NB4 (cell line): ENCODE measurements at places on chromosomes 16 and 17.
A peak's percentile ranks its signal among the peaks of the same experiment; 100 is the strongest.

GRCh38 chr16:3841729-3842508, 38.6 kb downstream of the CREBBP start:
- no peak for DNase-seq

DNA sequence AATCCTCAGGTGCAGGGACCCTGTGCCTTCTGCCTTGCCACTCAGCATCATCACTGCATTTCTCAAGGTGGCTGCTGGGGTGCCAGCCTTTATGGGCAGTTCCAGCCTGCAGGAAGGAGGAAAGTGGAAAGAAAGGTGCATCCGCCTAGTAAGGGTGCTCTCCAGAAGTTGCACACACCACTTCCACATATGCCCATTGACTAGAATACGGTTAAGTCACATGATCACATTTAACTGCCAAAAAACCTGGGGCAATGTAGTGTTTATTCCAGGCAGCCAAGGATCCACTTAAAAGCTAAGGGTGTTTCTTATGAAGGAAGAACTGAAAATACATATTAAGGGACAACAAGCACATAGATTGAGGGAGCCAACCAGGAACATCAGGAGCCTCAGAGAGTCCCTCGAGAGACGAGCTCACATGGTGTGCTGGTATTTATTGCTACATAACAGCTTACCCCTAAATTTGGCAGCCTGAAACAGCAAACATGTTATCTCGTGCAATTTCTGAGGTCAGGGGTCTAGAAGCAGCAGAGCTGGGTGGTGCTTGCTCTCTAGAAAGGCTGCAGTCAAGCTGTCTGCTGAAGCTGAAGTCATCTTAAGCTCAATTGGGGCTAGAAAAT, 52.0 kb upstream of the MMP2 start:
- DNase-seq = peak; percentile 64

DNA sequence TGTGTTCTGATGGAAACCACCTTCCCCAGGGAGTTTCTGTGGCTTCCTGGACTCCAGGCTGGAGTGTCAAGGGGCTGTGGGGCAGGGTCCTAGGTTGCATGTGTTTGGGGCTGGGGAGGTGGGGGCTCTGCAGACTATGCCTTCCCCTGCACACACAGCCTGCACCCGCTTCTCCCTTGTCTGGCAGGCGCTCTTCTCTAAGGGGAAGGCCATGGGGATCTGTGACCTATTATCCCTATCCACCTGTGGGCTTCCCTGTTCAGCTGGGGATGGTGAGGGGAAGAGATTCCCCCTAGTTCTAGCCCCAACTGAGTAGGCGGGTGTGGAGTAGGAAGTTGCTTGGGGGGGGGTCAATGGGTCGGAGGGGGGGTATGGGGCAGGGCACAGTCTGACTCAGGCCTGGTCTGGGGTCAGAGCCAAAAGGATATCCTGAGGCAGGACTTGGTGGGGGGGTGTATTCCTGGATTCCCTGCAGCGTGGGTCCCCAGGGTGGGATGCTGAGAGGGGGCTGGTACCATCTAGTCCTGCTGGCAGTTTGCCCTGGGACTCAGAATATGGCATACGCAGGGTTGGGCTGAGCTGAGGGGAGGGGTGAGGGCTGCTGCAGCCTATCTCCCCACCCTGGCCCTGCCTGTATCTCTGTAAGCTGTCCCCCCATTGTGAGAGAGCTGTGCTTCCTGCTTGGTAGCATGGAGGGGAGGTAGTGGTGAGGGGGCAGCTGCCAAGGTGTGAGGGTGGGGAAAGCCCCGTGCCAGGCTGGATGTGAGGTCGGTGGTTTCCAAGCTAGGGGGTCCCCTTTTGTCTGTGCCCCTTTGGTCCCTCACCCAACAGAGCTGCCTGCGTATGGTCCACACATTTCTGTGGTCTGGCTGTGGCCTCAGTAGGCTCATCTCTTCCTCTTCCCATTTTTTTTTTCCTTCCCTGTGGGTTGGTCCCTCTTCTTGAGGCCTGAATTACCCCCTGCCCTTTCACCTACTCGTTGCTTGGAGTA, 14.7 kb downstream of the RARA start:
- peak; percentile 50 for DNase-seq

- DNase-seq = no peak
Measured at GRCh38 chr17:2478458-2478857, 33.2 kb downstream of the METTL16 start.

GRCh38 chr17:3020381-3020780, 43.0 kb downstream of the OR1D5 start:
- DNase-seq = no peak

- peak; percentile 58 for DNase-seq
Measured at GRCh38 chr17:38587947-38588787, 17.6 kb downstream of the SRCIN1 start.

GRCh38 chr17:9115214-9116191, 94.2 kb downstream of the NTN1 start:
- DNase-seq = peak; percentile 93

DNA sequence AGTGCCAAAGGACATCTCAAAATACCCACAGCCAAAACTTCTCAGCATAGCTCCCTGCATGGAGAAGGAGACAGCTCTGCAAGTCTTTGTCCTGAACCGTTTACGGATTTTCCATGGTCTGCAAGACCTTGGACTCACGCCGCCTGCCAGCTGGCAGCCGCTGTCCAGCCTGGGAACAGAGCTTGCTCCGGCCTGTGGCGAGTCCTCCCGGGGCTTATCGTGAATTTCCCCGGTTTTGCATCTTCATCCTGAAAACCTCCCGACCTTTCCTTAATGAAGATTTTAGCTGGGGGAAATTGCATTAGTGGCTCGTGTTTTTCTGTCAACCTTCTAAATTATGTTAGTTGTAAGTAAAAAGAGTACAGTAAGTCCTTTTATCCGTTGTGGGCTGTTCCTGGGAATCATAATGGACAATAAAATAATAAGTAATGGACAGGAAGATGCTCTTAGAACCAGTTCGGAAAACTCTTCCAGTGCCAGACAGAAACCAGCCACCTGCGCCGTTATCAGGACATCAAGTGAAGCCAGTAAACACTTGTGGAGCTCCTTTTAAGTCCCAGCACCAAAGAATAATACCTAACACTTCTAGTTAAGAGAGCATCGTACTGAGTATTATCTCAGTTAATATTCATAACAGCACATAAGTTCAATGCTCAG, 112.4 kb upstream of the NOL11 start:
- no peak for DNase-seq

- no peak for DNase-seq
Measured at GRCh38 chr17:60149691-60150582, at the start of gene CA4. Gene CA4, plus strand, starts transcription at chr17:60149973. Its CDS starts 62 bp downstream, at chr17:60150035.

DNA sequence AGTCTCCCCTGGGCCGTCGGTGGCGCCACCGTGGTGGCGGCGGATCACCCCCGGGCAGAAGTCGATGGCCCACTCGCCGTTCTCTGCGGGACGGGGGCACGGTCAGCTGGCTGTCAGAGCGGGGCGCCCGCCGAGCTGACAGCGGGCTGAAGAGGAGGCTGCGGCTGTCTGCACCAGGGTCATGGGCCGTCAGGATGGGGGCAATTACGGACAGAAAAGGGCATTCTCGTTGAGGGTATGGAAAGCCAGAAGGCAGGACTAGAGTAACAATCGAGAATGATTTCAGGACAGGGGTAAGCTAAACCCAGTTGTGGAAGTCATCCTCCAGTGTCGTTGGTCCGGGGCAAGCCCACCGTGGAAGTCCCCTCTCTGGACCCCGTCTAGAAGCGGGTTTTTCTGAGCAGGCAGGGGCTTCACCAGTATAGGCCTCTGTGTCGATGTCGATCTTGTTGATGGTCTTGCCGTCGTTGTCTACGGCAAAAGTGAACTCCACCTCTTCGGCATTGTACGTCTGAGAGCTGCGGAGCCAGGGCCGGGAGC, 1.7 kb downstream of the CHRNE start:
- no peak for DNase-seq

GRCh38 chr16:66591018-66591417, 11.8 kb downstream of the CMTM2 start:
- no peak for DNase-seq

DNA sequence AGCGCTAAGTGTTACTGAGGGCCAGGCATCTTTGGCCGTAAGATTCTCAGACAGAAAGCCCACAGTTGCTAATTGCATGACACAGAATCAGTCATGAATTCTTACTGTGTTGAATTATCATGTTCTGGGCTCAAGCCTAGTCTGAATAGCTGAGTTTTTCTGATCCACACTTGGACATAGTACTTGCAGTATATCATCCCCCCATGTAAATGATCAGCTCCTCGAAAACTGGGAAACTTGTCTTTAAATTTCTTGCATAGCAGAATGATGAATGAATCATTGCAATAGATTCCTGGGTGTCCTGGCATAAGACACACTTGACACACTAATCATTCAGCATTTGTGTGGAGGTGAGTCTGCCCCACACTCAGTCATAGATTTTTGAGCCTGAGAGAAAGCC, 2.2 kb downstream of the MLYCD start:
- no peak for DNase-seq

DNA sequence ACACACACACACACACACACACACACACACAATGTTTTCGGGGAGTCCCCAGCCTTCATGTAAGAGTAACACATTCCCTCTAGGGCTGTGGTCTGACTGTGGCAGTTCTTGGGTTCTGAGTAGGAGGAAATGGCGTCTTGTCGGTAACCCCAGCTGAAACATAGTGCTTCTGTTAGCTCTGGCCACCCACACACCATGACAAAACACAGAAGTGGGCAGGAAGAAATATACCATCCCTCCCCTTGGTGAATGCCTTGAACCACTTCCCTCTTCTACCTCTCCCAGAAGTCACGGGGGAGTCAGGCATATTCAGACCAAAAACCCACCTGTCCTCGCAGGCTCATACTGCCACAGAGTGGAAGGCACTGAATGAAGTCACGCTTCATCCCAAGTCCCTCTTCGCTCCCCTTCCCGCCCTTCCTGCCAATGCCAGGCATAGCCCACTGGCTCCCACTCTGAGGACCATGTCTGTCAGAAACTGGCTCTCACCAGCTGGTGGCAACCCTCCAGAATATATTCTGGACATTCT, 11.5 kb downstream of the SLC35B1 start:
- DNase-seq = peak; percentile 80

GRCh38 chr17:63491977-63492618, 15.2 kb downstream of the ACE start:
- no peak for DNase-seq

- no peak for DNase-seq
Measured at GRCh38 chr16:69741951-69742904, 12.5 kb downstream of the NOB1 start.

GRCh38 chr17:82840431-82840831, 609 bp upstream of the ZNF750 start:
- DNase-seq = no peak

DNA sequence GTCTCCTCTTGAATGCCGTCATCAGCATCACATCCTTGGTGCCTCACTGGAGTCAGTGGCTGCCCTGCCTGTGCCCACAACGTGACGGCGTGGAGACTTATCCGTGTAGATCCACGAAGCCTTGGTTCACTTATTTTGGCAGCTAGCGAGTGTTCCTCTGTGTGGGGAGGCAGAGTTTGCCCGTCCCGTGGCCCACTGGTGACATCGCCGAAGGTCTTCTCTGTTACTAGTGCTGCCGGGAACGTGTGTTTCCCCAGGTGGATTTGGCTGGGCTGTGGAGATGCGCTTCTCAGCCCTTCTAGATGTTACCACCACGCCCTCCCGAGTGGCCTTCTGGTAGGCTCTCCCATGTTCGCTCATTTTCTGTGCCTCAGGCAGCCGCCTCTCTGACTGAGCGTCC, 169.6 kb downstream of the SEC14L1 start:
- DNase-seq = no peak

GRCh38 chr17:31931756-31932155, 5.1 kb upstream of the SUZ12 start:
- peak; percentile 23 for DNase-seq

GRCh38 chr17:2043785-2044184, 2.0 kb downstream of the OVCA2 start:
- no peak for DNase-seq

GRCh38 chr16:31869511-31870201, 4.0 kb upstream of the ZNF267 start:
- DNase-seq = peak; percentile 91

GRCh38 chr17:78944026-78944425, 18.8 kb upstream of the TIMP2 start:
- no peak for DNase-seq

DNA sequence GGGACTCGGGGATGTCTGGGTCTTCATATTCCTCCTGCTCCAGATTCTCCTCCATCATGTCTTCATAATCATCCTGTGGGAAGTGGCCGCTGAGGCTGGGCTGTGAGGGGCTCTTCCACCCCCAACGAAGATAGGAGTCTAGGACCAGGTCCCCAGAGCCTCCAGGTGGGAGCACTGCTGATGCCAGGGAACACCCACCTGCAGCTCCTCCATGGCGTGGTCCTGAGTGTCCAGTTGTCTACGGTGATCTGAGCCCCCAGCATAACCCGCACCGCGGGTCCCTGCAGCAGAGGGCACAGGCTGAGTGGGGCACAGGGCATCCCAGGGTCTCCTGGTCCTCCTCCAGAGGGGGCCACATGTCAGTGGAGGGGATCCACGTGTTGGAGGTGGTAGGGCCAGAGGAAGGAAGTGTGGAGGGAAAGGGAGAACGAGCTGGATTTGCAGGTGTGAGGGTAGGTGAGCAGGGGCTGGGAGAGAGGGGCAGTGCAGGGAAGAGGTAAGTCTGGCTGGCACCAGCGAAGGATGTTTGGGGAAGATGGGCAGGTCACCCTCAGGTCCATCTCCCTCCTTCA, 5.2 kb downstream of the SLC4A1 start:
- no peak for DNase-seq

GRCh38 chr17:43814714-43815113, 18.2 kb downstream of the MPP3 start:
- DNase-seq = no peak

DNA sequence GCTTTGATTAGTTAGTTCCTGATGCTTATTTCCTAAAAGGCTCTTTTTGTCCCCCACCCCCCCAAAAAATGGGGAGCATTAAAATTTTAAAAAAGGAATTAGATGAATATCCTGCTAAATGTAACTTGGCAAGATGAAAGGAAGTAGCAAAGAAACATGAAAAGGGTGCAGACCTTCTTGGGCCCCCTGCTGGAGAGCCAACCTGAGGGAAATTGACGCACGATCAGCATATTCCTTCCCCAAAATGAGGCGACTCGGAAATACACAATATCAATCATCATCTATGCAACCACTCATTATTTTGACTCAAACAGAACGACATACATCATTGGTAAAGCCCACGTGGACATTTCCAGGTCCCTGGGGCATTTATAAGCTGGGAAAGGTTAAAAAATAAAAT, 59.7 kb downstream of the GRIN2A start:
- DNase-seq = peak; percentile 18

- DNase-seq = no peak
Measured at GRCh38 chr16:24493821-24494220, 45.5 kb upstream of the RBBP6 start.

- DNase-seq = no peak
Measured at GRCh38 chr16:63890081-63890480, 1231.8 kb downstream of the CDH11 start.

- no peak for DNase-seq
Measured at GRCh38 chr16:66503030-66503429, 46.9 kb downstream of the TK2 start.

DNA sequence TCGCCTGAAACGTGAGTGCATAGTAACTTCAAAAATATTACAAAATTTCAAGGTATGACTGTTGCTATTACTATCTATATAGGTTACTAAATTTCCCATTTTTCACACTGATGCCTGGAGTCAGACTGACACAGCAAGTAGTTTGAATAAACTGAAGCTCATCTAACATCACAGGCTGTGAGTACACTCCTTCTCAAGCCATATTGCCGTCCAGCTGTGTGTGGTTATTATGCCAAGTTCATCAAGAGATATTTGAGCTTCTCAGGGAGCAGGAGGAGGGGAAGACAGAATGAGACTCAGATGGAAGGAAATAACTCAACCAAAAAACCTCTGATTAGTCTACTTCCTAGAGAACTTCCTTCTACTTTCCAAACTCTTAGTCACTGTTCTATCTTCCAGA, 473.9 kb downstream of the TOX3 start:
- no peak for DNase-seq

GRCh38 chr16:8853611-8854010, 15.2 kb downstream of the CARHSP1 start:
- no peak for DNase-seq
